Activated naive CD4-positive, alpha-beta T cell treated with anti-CD3 and anti-CD28 coated beads, Interleukin-2, amount 10 ng/mL, durations not matched to agents 7 days and 5 days (primary cell): ENCODE measurements at places on chromosomes 1 and 21.
A peak's percentile ranks its signal among the peaks of the same experiment; 100 is the strongest.

DNA sequence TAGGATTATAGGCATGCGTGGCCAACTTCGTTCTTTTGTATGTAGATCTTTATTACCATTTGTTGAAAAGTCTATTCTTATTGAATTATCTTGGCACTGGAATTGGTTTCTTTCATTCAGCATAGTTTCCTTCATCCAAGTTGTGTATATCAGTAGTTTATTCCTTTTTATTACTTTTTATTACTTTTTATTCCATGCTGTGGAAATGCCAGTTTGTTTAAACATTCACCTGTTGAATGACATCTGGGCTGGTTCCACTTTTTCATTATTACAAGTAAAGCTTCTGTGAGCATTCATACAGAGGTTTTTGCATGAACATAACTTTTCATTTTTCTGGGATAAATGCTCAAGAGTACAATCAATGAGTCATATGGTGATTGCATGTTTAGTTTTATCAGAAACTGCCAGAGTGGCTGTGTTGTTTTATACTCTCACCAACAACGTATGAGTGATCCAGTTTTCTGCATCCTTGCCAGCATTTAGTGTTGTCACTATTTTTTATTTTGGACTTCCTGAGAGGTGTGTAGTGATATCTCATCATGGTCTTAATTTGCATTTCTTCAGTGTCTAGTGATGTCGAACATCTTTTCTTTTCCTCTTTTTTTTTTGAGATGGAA, 28.6 kb downstream of the PTPRU start:
- no peak for DNase-seq

GRCh38 chr21:41730367-41730765, 36.5 kb downstream of the RIPK4 start:
- no peak for DNase-seq

DNA sequence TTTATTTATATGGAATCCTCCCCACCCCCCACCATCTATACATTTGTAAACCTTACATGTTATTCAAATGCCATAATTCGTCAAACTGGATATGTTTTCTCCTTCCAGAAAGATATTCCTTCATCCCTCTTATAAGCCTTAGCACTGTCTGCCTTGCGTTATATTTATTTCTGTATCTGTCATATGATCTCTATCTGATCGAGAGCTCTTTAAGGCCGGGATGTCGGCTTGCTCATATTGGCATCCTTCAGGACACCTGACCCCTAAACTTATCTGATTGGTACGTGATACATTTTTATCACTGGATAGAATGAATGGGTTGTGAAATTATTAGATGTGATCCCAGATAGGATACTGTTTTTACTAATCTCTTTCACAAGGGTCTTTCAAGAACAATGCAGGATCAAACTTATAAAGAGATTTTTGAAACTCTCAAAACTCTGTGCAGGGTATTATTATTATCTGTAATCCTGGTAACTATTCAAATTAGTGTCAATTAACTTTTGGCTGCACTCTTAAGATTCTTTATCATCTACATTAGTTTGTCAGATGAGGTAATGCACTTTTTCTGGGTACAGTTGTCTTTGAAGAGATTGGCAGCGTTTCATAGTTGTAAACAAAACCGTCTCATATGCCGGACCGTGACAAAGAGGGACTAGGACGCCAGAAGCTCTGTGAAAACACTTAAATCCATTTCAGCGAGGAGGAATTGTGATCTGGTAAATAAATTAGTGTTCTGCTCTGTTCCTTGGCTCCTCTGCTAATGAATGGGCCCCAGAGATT, 152.0 kb downstream of the KIF26B start:
- DNase-seq = no peak

- DNase-seq = no peak
Measured at GRCh38 chr1:14017531-14017961, 317.6 kb downstream of the PRDM2 start.

DNA sequence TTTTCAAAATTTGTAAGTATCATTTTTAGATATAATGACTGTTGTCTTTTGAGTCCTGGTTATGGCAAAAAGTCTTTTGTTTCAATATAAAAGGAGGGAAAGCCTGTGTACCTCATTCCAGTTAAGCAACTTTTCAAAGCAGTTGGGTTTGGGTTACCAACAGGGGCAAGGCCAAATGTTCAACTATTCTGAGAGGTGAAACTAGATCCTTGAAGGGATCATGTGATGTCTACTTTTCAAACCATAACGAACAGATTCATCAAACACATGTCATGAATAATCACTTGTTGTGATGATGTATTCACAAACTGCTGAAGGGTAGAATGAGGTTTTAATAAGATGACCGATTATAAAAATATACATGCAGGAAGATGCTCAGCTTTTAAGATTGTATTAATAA, 171.3 kb downstream of the HHAT start:
- DNase-seq = no peak

- DNase-seq = peak; percentile 47
Measured at GRCh38 chr1:12480748-12481362, 137.2 kb downstream of the DHRS3 start.
